ENCODE measurements at places on chromosomes 2 and 18.

- no peak for DNase-seq
Measured at GRCh38 chr2:150606380-150607060, 119.1 kb upstream of the RND3 start.

DNA sequence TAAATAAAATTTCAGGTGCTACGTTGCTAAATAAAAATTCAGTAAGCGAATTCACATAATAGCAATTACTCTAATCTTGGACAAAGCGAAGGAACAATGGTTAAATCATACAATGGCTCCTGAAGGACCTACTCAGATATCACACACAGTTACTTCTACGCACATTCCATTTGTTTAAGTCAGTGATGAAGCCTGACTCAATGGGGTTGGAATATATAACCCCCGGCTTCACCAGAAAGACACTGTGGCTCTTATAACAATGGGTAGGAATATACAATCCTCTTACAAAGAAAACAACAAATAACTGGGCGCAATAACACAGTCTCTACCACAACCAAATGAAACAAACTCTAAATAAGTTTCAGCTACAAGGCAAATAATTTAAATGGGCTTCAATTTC lies 349.5 kb downstream of the IRS1 start:
- DNase-seq, result no peak

GRCh38 chr2:235600406-235600805 lies 106.6 kb downstream of the AGAP1 start:
- DNase-seq, result no peak

GRCh38 chr18:48713309-48713708 lies 174.5 kb downstream of the CTIF start:
- DNase-seq, result no peak

- no peak for DNase-seq
Measured at GRCh38 chr18:52598921-52599320, 258.9 kb downstream of the DCC start.

DNA sequence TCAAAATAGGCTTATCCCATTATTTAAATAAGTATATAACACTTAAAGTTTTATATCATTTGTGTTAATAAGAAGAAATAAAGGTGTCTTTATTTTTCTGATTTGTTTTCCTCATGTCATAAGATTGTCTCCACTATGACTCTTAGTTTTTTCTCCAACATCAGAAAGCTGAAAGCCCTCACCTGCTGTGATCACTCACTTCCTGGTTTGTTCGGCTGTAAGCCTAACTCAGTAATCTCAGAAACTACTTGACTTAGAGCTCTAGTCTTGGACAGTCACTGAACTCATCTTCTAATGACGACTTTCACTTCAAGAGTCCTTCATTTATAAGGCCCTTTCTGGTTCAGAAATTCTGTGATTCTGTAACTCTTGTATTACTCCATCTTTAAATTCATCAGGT lies 311.0 kb downstream of the ZEB2 start:
- DNase-seq, result no peak

DNA sequence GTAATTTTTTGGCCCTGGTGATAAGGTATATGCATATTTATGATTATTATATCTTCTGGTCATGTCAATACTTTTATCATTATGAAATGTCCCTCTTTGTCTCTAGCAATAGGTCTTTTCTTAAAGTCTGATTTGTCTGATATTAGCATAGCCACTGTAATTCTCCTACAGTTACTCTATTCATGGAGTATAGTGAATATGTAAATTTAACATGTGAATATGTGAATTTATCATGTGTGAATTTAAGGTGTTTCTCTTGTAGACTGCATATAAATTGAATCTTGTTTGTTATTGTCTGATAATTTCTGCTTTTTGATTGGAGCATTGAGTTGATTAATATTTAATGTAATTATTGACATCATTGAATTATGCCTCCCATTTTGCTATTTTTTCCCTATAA lies 259.4 kb downstream of the HRH4 start:
- DNase-seq, result no peak

GRCh38 chr2:960061-960736 lies 9.6 kb downstream of the SNTG2 start:
- DNase-seq, result no peak

GRCh38 chr2:105114551-105114950 lies 76.7 kb downstream of the MRPS9 start:
- DNase-seq, result peak; percentile 53

GRCh38 chr2:196925051-196925767 lies 1.3 kb downstream of the PGAP1 start:
- no peak for DNase-seq

- DNase-seq, result no peak
Measured at GRCh38 chr18:5962362-5962761, 67.0 kb upstream of the TMEM200C start.

DNA sequence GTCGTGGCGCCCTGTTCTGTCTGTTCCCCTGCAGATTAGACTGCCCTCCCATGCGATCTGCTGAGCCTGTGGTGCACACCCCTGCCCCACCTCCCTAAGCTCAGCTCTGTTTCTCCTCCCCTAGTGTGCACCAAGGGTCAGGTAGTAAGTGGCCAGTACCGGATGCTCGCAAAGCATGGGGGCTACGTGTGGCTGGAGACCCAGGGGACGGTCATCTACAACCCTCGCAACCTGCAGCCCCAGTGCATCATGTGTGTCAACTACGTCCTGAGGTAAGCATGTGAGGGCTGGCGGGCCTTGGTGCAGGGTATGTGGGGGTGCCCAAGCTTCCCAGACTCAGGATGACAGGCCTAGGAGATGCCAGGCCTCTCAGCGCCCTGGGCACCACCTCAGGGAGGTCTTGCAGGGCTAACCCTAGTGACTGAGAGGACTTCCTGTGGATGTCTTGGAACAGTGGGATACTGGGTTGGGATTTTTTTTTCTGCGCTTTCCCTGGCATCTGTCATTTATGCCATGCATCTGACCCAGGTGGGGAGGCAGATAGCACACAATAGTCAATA lies 78.4 kb downstream of the EPAS1 start:
- DNase-seq, result no peak

DNA sequence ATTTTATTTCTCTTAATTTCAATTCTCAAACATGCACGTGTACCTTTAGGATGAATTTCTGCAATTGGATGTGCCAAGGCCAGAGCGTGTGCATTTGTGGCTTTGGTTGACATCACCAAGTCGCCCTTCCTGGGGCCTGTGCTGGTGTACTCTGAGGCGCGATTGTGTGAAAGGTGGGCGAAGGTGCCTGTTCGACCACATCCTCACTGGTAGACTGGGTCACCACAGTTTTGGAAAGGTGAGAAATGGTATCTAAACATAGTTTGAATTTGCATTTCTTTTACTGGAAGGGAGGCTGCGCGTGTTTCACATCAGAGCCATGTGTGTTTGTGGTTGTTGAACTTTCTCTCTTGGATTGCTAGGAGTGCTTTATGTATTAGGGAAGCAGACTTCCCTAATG lies 89.8 kb downstream of the LDLRAD4 start:
- no peak for DNase-seq

DNA sequence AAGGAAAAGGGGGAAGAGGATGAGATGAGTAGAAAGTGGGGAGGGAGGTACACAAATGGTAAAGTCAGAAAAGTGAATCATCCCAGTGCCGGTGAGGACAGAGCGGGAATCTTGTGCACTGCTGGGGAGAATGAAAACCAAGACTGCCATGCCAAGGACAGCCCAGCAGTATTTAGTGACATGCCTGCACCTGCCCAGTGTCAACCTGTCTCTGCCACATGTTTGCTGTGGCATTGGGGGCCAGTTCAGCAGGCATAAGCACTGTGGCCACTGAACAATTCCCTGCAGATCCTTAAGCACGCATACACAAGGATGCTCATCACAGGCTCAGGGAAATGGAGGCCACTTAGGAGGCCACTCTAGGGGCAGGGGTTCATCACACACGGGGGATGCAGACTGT lies 5.2 kb upstream of the KCNK3 start:
- no peak for DNase-seq

GRCh38 chr2:136444323-136444722 lies 321.0 kb upstream of the THSD7B start:
- DNase-seq, result no peak

DNA sequence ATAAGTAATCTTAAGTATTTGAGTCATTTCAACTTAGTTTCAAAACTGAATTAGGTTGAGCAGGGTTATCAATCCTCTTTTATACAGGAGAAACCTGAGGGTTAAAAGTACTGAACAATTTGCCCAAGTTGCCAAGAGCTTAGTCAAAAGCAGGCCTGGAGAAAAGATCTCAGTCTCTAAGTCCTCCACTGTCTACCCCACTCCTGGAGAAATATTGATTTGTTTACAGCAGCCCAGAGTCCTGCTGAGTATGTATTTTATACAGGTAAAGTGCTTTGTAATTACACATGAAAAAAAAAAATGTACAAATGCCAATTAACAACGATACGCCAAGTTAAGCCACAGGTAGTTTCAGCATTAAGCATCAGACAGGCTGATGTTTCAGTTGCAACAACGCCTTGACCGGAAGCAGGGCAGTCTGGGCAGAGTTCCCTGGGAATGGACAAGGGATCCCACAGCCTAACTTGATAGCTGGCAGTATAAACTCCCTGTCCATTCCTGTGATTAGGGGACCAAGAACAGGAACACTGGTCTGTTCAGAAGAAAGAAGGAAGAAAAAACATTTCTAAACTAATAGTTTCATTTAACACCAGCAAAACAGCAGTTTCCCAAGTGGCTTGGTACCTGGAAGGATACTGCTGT lies 132.9 kb downstream of the MYO5B start:
- DNase-seq, result no peak

- peak; percentile 25 for DNase-seq
Measured at GRCh38 chr2:36356298-36356989, 866 bp downstream of the CRIM1 start.

GRCh38 chr18:53093636-53094035 lies 753.6 kb downstream of the DCC start:
- DNase-seq, result no peak

DNA sequence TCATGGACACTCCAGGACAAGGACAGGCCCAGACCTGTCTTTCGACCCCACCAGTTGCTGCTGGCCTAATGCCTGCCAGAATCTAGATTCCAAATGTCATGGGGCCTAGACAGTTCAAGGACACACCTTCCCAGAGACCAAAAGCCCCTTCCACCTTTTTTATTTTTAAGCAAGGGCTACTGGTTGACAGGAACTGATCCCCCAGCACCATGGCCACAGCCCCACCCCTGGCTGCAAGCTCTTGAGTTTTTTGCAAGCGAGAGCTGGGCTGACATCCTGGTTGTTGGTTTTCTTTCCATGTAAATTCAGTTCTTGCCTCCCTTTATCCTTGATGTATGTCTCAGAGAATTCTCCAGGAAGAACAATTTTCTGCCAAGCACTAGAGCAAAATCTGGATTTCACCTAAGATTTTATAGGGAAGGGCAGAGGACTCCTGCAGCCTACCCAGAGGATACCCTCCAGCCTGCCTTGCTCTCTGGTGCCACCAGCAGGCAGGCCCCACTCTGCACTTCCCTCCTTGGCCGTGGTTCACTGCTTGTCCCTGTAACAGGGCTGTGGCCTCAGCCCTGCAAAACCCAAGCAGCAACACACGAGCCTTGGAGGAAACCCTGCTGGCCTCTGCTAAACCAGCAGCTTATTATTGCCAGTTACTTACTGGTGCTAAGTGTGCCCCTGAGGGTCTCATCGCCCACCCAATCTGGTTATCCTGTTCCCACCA lies 97.7 kb downstream of the TWIST2 start:
- DNase-seq, result no peak

DNA sequence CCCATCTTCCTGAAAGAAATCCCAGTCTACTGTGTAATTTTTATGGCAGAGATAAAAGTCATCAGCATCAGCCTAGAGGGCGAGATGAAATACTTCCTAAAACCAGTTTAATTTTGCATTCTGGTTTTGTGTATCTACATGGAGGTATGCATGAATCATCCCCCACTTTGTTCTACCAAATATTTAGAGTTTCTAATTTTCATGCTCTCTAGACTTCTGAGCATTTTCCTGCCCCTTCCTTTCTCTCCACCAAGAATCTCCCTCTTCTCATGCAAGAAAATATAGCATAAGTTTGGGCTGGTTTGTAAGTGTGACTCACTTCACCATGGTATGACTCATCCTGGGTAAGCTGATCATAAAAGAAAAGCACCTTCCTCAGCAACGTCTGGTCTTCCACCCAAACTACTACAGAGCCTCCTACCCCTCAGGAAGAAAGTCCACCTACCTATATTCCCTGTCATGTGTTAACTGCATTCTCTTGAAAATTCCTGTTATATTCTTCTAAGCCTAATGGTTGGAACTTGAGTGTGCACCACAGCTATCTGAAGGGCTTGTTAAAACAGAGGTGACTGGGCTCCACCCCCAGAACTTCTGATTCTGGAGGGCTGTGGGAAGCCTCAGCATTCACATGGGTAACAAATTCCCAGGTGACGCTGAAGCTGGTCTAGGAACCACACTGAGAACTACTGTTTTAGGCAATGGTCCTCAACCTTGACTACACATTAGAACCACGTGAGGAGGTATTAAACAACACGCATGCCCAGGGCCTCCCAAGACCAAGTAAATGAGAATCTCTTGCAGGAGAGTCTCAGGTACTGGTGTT lies 37.4 kb upstream of the RAPGEF4 start:
- no peak for DNase-seq

- no peak for DNase-seq
Measured at GRCh38 chr18:29084120-29084519, 907.2 kb upstream of the CDH2 start.

DNA sequence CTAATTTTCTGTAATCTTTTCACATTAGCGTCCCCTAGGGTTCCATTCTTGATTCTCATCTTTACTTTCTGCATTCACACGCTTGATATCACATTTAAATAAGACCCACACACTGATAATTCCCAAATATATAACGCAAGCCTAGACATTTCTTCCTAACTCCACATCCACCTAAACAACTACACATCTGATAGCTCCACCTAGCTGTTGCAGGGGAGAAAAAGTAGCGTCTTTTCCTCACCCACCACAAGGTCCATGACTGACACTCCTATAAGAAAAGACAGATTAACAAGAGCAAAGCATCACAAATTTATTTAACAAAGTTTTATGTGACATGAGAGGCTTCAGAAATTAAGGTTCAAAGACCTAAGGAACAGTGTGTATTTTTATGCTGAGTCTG lies 862.2 kb upstream of the DDX18 start:
- no peak for DNase-seq

GRCh38 chr2:170944545-170944944 lies 15.5 kb downstream of the GORASP2 start:
- DNase-seq, result no peak

DNA sequence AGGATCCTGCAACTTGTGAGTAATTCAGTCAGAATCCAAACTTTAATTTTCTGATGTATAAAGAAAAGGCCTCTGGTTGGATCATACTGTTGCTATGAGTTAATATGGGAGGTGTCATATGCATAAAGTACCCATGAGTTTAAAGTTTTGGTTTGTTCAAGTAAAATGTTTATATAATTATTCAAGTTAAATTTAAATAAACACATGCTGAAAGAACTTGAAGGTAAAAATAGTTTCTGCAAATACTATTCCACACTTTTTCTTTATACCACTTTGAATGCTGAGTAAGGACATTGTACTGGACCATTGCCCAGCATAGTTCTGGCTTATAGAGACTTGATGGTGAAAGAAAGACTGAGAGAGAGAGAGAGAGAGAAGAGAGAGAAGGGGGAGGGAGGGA lies 30.7 kb downstream of the PKP4 start:
- DNase-seq, result no peak

DNA sequence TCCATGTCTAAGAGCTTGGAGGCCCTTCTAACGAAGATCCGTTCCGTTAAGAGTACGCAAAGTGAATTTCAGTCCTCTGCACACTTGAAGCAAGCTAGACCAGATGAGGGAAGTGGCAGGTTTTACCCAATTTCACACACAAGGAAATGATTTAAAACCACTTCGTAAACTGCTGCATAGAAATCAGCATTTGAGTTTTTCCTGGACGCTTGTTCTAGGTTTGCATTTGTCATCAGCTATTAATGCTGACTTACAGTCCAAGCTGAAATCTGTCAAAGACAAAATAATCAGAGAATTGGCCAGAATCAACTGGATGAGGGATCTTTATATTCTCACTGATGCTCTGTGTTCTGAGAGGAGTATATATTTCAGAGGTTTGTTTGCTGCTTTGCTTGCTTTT lies 117.6 kb upstream of the RASGRP3 start:
- DNase-seq, result no peak
